Activated T-cell treated with anti-CD3 and anti-CD28 coated beads, Interleukin-2, amount 50 U/mL, for 72 hours (primary cell): ENCODE measurements at places on chromosomes 11 and 22. TPM values are rescaled to one million over a fixed set of nuclear protein-coding genes. Genes with fewer than 3 reads are reported as not detected.
A peak's percentile ranks its signal among the peaks of the same experiment; 100 is the strongest.

GRCh38 chr11:19433791-19434190 lies 193.0 kb upstream of the E2F8 start:
- DNase-seq: no peak

- no peak for DNase-seq
Observed at GRCh38 chr11:131609921-131610320, 239.5 kb downstream of the NTM start.

DNA sequence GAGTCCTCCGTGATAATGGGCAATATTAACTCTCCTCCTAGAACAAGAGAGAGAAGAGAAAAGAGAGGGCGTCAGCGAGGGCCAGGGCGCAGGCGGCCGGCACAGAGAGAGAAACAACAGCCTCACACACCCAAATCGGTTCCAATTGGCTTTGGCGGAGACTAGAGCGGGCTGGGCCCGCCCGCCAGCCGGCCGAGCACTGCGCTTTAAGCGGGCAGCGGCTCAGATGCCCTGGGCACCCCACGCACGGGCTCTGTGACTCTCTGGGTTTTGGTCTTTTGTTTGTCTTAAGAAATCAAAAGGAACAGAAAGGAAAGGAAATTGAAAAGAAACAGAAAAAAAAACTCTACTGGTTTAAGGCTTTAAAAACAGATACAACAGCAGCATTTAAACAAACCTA lies 17.0 kb downstream of the SLC22A12 start:
- DNase-seq: no peak

- DNase-seq: no peak
Observed at GRCh38 chr11:22130462-22131053, 62.3 kb upstream of the ANO5 start.

DNA sequence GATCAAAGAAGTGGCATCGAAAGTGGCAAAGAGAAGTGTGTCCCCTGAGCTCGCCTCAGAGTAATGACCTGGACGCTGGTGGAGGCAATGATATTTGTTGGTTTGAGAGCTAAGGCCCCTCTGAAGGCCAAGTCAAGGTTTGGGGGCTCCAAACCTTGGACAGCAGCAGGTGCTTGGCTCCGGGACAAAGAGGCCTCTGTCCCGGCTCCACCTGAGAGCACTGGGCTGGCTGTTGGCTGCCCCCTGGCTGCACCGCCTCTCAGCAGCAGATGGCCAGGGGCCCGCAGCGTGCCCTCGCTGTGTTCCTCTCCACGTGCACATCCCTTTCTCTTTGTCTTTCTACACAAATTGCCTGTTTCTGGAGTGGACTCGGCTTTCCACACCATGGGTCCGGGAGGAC lies 301.3 kb downstream of the NTM start:
- DNase-seq: no peak

- no peak for DNase-seq
Observed at GRCh38 chr22:49649166-49650068, 178.3 kb downstream of the BRD1 start.

DNA sequence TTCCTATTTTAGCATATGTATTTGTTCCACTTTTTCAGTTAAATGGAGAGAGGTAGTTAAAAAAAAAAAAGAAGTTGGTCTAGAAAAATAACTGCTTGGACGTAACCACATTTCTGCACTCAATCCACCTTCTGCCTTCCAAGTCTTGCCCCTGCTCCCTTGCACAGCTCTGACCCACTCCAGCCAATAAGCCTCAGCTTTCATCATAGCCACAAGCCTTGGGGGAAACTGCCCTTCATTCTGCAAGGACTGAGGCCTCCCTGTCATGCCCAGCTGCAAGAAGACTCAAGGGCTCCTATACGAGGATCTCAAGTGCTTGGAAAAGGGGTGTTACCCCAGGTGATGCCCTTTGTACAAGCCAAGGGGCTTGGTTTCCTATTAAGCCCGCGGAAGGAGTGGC lies 36.0 kb upstream of the OAF start:
- DNase-seq: no peak

DNA sequence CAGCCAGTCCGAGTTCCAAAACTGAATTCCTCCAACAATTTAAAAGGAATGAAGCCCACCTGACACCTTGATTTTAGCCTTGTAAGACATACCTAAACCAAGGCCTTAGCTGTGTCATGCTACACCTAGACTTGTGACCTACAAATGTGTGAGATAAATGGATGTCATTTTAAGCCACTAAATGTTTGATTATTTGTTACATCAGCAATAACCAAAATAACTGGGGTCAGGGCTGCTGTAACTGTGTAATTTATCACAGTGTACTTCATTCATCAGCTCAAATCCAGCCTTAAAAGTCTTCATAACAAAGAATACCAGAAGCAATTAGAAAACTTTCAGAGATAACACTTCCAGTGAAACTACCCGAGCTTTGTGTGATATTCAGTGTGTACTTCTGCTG lies 673.0 kb upstream of the ANO3 start:
- DNase-seq: no peak

- no peak for DNase-seq
Observed at GRCh38 chr11:88434333-88434976, 96.9 kb upstream of the CTSC start.

GRCh38 chr11:85414175-85414574 lies 213.0 kb downstream of the DLG2 start:
- DNase-seq: no peak

DNA sequence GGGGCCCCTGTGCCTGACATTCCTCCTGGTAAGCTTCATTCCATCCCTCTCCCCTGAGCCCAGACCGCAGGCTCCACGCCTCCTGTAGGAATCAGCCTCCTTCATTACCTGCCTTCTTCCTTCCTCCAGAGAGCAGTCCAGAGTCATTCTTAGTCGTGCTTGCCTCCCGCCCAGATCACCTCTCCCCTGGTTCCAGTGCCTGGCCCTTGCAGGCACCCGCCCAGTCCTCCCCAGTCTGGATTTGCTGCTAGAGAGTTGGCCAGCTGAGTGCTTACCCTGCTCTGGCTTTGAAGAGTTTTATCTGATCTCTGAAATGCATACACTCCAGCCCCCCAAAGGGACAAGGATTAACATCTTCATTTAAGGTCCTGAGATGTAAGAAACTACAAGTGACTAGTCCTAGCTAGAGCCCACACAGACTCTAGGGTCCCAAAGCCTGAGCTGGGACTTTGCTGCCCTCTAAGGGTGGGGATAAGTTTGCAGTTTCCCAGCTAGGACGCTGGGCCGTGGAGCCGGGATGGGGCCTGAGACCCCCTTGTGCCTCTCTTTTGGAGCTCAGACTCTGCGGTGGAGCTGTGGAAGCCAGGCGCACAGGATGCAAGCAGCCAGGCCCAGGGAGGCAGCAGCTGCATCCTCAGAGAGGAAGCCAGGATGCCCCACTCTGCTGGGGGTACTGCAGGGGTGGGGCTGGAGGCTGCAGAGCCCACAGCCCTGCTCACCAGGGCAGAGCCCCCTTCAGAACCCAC lies 1.6 kb downstream of the NR1H3 start:
- peak; percentile 46 for DNase-seq

DNA sequence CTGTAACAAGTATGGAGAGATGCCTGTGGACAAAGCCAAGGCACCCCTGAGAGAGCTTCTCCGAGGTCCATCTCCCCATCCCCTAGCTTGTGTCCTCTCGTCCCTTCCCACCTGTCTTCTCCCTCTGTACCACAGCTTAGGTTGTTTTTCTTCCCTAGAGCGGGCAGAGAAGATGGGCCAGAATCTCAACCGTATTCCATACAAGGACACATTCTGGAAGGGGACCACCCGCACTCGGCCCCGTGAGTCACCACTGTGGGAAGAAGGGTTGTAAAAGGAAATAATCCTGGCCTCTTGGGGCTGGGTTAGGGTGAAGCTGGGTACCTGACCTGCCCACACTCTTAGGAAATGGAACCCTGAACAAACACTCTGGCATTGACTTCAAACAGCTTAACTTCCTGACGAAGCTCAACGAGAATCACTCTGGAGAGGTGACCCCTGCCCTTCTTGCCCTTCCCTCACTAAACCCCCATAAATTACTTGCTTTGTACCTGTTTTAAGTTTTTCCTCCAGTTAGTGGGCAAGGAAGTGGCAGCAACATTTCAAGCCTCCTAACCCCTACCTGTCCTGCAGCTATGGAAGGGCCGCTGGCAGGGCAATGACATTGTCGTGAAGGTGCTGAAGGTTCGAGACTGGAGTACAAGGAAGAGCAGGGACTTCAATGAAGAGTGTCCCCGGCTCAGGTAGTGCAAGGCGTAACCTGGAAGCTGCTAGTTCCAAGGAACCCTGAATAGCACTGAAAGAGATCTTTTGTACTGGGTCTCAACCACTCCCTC lies 3.1 kb downstream of the TAF10 start:
- DNase-seq: no peak

DNA sequence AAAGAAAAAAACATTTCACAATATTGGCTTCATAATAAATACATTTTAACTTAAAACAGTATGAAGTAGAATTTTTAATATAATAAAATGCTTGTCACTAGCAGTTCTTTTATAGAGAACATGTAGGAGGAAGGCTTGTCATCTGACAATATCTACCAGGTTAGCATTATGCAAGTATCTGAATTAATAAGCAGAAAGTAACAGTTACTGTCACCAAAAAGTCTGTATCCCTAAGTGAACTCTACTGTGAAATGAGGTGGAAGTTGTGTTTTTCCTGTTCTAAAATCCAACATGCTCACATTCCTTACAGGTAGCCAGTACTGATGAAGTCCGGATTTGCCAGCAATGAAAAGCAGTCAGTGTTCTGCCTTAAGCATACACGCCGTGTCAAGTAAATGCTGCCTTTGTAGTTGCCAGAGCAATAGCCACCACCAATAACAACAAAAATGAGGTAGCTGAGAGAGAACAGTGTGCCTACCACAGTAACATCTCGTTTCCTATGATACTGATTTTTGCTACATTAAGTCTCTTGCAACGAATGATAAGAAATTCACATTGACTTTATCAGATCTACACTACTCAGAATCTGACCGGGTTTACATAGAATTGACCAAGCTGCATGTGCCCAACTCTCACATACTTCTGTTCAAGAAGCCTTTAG lies 95.5 kb downstream of the SIK3 start:
- no peak for DNase-seq

GRCh38 chr11:33575311-33575710 lies 125.3 kb downstream of the C11orf91 start:
- no peak for DNase-seq

DNA sequence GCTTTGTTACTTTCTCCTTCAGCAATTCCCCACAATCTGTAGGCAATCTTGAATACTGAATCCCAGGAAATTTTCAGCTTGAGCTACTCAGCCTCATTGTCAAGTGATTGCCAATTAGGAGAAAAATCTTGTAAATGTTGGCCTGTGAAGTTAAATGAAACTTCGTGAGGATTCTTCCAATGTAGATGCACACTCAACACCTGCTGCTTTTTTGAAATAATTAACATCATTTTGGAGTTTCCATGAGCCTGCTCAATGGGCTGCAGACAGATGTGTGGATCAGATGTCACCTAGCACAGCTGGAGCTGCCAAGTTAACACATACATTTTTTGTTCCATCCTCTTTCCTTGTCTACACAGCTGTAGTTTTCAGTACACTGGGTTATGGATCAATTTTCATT lies 645.6 kb upstream of the LUZP2 start:
- DNase-seq: no peak

- no peak for DNase-seq
Observed at GRCh38 chr11:129048911-129049310, 106.2 kb upstream of the TP53AIP1 start.

GRCh38 chr11:9738116-9738515 lies 74.2 kb downstream of the SWAP70 start:
- DNase-seq: no peak

- no peak for DNase-seq
Observed at GRCh38 chr22:33563220-33563964, 356.9 kb downstream of the LARGE1 start.

GRCh38 chr22:29379258-29379657 lies 9.1 kb downstream of the AP1B1 start:
- DNase-seq: no peak

GRCh38 chr22:29701155-29701999 lies 18.4 kb upstream of the CABP7 start:
- DNase-seq: peak; percentile 21

DNA sequence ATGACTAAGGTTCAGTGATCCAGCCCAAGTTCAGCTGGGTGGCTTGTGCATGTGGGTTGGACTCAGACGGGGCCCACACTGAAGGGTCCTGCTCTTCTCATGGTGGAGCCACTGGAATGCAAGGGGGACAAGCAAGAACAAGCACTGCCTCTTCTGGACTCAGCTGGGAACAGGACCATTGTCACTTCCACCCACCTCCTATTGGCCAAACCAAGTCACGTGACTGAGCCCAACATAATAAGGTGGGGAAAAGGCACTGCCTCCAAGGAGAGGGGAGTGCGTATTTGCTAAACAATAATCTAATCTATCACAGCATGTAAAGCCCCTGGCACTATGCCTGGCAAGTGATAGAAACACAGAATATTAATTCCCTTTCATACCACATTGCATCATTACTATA lies 87.1 kb downstream of the CHST1 start:
- DNase-seq: no peak

DNA sequence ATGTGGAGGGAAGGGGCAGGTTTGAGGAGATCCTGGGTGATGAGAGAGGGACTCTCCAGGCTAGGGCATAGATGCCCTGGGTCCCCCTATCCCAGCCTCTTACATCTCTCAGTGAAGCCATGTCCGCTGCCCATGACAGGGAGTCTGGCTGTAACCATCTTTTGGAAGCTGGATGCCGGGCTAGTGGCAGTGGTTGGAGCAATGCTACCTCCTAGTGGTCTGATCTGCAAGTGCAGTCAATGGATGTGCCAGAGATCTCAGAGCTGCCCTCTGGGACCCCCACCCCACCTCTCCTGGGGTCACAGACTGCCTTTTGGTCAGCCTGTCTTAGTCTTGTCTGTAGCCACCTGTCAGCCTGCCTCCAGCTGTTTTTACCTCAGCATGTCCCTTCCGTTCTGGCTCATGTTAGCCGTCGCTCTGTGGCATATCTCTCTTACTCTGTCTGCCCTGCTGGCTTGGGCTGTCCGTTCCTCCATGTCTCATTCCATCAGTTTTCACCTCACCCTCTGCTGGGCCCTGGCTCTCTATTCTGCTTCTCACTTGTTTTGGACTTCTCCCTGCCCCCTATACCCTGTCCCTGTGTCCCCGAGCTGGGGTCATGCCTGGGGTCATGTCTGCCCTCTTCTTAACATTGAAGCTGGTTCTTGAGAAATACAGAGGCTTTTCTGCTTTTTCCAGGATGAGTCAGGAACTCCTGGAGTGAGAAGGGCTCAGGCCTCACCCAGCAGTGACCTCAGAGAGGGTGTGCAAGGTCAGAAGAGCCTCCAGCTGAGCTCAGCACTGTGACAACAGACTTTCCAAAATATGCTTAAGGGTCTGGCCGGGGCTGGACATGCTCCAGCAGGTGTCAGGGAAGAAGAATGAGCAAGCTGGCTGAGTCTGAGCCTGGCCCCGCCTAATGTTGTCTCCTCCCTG lies 52.0 kb upstream of the THY1 start:
- DNase-seq: peak; percentile 54

- DNase-seq: no peak
Observed at GRCh38 chr11:113874581-113875233, 665 bp downstream of the USP28 start.

GRCh38 chr11:8224161-8224591 lies 39.5 kb downstream of the LMO1 start:
- no peak for DNase-seq

USP2 gene
- total RNA-seq: 3.0 TPM

B4GALNT4 gene
- total RNA-seq: 2.1 TPM

GGTLC2 gene
- not detected for total RNA-seq

RAB39A gene
- 0.39 TPM for total RNA-seq

ACR gene
- total RNA-seq: not detected

OR52I1 gene
- total RNA-seq: not detected

KIRREL3 gene
- not detected for total RNA-seq
